ENCODE measurements at places on chromosomes 1 and 21.
A peak's percentile ranks its signal among the peaks of the same experiment; 100 is the strongest.

- no peak for DNase-seq
Observed at GRCh38 chr1:109256085-109256484, 6.7 kb downstream of the CELSR2 start.

GRCh38 chr1:41789661-41790330, 128.9 kb downstream of the HIVEP3 start:
- no peak for DNase-seq

DNA sequence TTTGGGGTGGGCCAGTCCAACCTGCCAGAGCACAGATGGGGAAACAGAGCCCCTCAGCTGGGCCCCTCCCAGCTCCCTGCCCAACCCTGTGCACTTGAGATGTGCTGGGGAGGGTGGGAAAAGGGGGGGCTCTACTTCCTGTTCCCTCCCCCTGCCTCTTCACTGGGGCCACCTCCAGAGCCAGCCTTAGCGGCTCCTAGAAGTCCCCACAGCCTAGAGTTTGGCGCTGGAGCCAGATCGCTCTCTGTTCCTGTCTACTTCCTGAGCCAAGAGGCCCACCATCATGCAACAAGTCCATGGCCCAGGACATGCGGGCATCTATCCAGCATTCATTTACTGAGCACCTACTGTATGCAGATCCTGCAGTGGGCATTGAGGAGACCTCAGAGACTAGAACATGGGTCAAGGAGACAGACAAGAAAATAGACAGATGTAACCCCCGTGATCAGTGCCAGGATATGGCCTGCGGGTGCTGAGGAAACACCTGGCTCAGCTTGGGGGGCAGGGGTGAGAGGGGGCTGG, 144.1 kb downstream of the SYF2 start:
- no peak for DNase-seq

DNA sequence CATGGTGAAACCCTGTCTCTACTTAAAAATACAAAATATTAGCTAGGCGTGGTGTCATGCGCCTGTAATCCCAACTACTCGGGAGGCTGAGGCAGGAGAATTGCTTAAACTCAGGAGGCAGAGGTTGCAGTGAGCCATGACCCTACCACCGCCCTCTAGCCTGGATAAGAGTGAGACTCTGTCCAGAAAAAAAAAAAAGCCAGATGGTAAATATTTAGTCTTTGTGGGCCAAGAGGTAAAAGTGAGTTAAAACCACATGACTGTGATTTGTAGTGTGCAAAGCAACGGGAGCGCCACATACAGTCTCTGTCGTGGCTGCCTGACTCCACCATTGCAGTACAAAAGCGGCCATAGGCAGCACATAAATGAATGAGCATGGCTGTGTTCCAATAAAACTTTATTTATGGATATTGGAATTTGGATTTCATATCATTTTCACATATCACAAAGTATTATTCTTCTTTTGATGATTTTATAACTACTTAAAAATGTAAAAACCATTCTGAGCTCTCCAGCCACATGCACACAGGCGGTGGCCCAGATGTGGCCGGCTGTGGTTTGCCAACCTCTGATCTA, 51.8 kb upstream of the CASZ1 start:
- no peak for DNase-seq

DNA sequence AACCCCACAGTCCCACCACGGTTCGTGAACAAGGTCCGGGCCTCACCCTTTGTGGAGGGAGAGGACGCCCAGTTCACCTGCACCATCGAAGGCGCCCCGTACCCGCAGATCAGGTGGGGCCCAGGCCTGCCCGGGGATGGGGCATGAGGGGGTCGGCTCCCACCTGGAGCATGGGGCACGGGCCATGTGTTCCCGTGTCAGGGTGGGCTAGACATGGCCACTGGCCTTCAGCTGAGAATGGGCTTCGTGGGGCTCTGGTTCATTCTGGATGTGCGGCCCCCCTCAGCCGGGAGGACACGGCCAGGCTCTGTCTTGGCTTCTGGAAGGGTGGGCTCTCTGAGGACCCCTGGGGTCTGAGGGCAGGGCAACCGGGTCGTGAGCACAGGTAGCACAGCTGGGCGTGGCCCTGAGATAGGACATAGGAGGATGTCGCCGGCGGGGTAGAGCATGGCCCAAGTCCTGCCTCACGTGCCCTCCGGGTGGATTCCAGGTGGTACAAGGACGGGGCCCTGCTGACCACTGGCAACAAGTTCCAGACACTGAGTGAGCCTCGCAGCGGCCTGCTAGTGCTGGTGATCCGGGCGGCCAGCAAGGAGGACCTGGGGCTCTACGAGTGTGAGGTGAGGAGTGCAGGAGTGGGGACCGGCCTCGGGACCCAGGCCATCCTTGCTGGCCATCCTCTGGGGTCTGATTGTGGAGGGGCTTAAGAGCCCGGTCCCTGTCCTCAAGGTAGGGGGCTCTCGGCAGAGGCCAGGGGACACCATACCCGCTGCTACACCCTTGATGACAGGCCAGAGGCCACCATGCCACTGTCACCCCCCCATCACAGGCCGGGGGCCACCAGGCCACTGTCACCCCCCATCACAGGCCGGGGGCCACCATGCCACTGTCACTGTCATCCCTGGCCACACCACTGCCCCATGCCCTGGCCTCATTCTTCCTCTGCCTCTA, 55.5 kb downstream of the TRIM11 start:
- no peak for DNase-seq

DNA sequence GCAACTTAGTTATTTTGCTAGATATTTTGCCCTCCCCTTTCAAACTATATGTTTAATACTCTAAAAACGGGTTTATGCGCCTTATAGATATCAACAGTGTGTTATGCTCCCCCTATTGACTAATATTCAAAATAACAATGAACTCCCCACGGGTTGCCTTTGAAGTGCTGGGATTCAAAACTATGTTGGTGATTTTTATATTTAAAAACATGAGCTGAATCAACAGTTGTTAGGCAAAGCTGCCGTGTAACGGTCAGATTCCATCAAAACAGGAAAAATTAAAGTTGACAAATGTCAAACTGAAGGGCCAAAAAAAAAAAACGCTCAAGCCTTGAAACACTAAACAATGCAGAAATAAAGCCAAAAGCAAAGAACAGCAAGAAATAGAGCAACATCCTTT, 2.5 kb downstream of the TGFBR3 start:
- DNase-seq = no peak

DNA sequence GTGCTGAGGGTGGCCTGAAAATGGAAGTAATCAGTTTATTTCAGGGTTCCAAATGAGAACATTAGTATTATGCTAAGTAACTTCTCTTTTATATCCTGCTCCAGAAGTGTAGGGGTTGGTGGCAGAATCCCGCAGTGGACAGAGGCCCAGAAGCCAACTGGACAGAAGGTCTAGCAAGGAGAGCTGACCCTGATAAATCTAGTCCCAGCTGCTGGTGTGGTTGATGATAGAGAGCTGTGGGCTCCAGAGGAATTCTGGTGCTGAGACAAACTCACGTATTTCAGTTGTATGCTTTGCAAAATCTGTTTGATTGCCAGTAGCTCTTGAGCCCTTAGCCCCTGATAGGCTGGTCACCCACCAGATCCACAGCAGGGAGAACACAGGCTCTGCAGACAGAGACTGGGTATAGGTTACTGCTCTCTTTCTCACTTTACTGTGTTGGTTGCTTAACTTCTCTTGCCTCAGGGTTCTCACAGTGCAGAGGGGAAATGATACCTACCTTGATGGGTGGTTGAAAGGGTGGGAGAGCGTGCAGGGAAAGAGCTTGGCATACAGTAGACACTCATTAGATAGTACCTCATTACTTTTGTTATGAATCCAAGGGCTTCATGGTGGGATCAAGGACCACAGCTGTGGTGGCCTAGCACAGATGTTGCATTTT, 29.6 kb upstream of the CACNA1E start:
- no peak for DNase-seq

- no peak for DNase-seq
Observed at GRCh38 chr1:31215065-31215570, 24.6 kb downstream of the NKAIN1 start.

- DNase-seq = no peak
Observed at GRCh38 chr1:156712626-156713025, 7.2 kb upstream of the CRABP2 start.

DNA sequence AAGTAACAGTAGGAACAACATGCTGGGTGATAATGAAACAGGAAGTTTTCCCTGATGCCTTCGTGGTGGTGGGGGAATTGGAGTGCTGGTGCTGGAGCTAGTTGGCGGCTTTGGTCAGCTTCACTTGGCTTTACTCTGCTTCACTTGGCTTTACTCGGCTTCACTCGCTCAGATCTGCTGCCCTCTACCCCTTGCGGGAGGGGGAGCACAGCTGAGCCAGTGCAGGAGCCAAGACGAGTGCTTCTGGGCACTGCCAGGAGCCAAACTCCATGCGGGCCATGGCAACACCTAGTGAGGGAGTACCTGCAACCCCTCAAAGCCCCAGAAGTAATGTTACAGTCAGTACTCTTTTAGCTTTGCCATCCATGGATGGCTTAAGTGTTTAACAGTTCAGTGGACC, 10.6 kb upstream of the PRKACB start:
- no peak for DNase-seq

DNA sequence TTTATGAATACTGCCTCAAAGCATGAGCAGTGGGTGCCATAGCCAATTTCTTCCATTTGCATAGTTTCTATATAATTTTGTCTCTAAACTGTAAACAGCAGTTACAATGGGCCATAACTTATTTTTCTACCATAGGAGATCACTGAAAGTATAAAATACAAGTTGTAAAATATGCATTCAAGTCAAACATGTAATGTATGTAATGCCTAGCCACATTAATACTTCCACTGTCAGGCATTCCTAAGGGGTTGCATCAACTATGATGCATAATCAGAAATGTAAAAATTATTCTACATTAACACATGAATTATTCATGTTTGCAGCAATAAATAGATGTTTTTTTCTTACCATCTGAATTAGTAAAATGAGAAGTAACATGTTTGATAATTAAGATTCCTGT, 560.3 kb upstream of the ZP4 start:
- DNase-seq = no peak

DNA sequence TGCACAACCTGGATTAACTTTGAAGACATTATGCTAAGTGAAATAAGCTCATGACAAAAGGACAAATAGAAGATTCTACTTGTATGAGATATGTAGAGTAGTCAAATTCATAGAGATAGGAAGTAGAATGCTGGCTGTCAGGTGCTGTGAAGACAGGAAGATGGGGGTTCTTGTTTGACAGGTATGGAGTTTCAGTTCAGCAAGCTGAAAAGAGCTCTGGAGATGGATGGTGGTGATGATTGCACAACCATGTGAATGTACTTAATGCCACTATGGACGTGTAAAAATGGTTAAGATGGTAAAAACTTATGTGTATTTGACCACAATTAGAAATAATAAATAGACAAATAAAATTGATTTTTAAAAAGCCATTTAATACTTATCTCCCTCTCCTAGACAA, 169.8 kb upstream of the DUSP10 start:
- DNase-seq = no peak

DNA sequence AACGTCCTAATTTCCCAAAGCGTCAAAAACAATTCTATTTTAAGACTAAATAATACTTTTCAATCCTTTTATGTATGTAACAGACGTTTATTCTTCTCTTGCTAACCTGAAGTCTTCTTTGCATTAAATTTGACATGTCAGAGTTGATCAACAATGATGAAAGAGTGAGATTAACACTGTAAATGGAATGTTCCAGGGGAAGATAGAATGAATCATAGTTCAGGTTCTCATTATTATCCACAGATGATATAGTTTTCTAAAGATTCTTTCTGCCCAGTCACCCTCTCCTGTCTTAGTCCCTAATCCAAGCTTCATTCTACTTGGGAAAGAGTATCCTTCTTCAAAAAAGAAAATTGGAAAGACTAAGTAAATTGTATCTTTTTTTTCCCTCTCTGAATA, 38.9 kb downstream of the SDCCAG8 start:
- no peak for DNase-seq

DNA sequence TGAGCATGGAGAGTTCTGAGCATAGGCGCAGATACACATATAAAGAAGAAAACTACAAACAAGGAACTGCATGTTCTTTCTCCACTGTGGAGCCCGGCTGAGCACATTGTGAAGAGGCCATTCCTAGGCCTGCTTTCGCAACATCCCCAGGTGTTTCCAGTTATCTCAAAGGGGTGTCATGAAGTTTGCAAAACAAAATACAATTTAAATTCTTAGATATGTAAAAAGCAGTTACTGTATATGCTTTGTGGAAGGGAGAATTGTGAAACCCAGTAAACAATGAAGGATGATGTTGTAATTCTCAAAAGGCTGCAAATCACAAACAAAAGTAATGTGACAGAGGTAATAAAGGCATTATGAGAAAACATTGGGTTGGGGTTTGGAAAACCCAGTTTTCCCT, 98.6 kb upstream of the ZNF644 start:
- no peak for DNase-seq

DNA sequence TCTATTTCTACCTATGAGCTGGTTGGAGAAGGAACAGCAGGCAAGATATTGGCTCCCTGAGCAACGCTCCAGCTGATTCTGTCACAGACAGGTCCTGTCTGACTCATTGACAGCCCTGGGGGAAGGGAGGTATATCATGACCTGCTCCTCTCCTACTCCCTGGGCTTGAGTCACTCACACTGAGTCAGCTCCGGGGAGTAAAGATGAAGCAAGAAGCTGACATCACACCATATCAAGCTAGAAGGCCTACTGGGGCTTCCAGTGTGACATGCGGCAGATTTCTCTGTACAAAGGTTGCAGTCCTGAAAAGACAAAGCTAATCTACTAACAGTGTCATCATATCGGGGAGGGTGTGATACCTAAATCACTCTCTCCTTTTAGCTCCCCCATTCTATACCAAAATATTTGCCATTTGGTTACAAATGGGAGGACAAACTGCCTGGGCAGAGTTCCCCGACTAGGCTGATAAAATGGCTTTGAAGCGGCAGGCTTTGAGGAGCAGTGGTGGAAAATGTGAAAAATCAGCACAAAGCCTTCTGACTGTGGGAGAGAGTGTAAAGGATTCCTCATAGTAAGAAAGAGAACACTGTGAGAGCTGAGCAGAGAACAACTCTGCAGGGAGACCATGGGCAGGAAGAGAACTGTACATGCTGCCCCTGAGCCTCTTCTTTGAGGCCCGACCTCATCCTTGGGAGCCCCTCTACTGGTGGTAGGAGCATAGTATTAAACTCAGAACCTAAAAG, 15.5 kb downstream of the PI4KB start:
- no peak for DNase-seq

GRCh38 chr1:149979972-149980540, 30.5 kb downstream of the OTUD7B start:
- no peak for DNase-seq

- DNase-seq = peak; percentile 49
Observed at GRCh38 chr1:39816415-39817090, 27.9 kb upstream of the BMP8B start.

GRCh38 chr1:80367058-80367457, 1360.5 kb upstream of the ADGRL4 start:
- no peak for DNase-seq
